Panc1 (cell line): ENCODE measurements at places on chromosomes 3 and 15. TPM values are rescaled to one million over a fixed set of nuclear protein-coding genes. Genes with fewer than 3 reads are reported as not detected.
A peak's percentile ranks its signal among the peaks of the same experiment; 100 is the strongest.

DNA sequence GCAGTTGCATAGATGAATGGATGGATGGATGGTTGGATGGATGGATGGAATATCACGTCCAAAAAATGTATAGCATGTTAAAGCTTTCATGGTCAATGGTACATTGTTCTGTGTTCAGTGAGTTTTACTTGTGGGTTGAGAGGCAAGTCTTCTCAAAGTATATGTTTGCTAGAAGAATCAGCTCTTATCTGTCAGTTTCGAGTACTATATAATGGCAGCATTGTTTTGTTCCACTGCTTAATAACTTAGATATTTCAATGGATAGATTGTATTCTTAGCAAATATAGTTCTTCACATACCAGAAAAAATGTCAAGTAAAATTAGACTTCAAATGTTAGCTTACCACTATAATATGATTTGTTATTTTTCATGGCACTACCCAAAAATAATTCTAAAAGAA, 100.9 kb upstream of the CDIN1 start:
- no peak overlapping the region for H3K4me3 ChIP-seq
- no peak for DNase-seq
- no peaks in the 10 kb centered on the region for H3K27me3 ChIP-seq
- no peaks in the 10 kb centered on the region for H3K4me1 ChIP-seq
- no peak overlapping the region for H3K27ac ChIP-seq
- no peaks in the 10 kb centered on the region for H3K36me3 ChIP-seq

DNA sequence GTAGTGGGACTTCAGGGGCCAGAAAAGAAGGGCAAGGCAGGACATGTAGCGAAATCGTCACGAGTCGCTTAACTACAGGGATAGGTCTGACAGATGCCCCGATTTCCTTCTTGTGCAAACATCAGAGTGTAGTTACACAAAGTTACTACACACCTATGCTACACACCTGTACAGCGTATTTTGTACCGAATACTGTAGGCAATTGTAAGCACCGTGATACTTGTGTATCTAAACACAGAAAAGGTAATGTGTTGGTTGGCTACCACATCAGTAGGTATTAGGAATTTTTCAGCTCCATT, 515 bp upstream of the MTHFS start:
- peaks cover 31% of the 10 kb centered on the region for H3K4me1 ChIP-seq
- no peak for DNase-seq
- no peaks in the 10 kb centered on the region; the same call in 1 of the 2 replicates for H3K36me3 ChIP-seq
- no peaks in the 10 kb centered on the region for H3K27me3 ChIP-seq
- H3K4me3 ChIP-seq = peak overlapping the region; percentile 70

- peak overlapping the region; percentile 63 for H3K27ac ChIP-seq
- no peak for DNase-seq
- H3K4me3 ChIP-seq = peak overlapping the region; percentile 79
- H3K27me3 ChIP-seq = no peaks in the 10 kb centered on the region
Measured at GRCh38 chr15:51736751-51737521, 519 bp downstream of the LYSMD2 start.

DNA sequence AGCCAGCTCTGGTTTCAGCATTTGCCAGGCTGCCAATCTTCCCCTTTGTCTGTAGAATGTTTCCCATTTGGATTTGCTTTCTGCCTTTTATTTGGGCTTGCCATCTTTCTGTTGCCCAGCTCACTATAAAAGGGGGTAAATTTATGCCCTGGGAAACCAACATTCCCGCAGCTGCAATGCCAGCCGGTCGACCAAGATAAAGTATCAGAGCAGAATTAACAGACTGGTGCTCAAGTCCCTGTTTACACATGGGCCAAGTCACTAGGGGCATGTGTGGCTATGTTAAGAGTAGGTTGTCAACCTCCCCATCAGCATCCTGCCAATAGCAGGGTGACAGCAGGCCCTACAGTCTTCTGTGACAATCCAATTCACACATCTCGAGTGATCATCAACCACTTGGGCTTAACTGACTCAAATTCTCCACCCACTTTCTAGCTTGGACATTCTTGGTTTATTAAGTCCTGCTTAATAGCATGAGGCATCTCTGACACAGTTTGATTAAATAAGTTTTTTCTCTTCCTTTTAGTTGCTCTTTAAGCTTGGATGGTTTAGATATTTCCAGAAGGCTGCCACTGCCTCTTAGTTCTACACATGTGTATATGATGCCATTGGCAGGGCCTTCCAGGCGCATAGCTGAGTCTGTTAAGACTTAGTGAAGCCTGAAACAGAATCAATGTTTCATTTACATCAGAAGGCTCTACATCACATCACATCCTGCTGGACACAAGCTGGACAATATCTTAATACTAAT, 24.1 kb upstream of the VEPH1 start:
- no peak overlapping the region for H3K4me3 ChIP-seq
- no peak for DNase-seq
- H3K36me3 ChIP-seq = no peaks in the 10 kb centered on the region
- H3K4me1 ChIP-seq = no peaks in the 10 kb centered on the region
- H3K27ac ChIP-seq = no peak overlapping the region
- no peaks in the 10 kb centered on the region for H3K27me3 ChIP-seq

DNA sequence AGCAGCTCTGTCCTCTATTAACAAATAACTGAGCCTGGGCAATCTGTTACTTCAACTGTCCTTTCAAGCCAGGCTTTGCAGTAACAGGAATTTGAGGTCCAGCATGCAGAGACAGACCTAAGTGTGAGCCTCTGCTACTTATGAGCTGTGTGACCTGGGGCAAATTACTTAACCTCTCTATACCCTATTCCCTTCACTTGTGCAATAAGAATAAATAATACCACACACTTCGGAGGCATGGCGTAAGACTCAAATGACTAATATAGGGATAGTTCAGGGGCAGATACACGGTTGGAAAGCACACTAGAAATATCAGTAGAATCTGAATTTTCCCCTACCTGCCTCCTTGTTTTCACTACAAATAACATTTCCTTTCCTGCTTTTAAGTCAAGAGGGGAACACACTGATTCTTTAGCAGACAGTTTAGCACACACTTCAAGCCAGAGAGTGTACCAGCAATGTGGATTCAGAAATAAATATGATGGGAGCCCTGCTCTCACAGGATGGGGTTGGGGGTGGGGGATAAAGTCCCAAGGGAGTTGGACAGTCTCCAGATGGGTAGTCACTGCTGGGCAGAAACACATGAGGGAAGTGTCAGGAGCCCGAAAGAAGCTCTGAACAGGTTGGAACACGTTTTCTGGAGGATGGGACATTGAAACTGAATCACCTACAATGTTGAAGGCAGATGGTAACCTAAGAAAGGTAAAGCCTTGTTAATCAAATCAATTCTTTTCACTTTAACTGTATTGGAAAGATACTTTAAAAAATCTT, 61.8 kb upstream of the RBP1 start:
- no peaks in the 10 kb centered on the region for H3K4me1 ChIP-seq
- no peaks in the 10 kb centered on the region for H3K27me3 ChIP-seq
- H3K27ac ChIP-seq = no peak overlapping the region

DNA sequence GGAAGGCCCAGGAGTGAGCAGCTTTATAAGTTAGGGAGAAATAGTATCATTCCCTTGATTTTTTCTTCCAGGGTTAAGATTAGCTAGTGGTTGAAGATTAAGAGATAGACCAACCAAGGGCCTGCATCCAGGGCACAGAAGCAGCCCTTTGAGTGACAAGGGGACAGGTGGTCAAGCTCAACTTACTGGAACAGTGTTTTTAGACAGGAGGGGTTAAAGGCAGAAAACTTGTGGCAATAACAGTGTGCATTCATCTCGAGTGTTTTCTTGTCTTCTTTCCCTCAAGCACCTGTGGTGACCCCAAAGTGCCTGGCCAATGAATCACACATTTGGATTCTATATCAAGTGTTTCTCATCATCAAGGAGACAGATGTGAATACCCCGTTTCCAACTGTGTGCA, 267.5 kb downstream of the PDCD6IP start:
- H3K27me3 ChIP-seq = no peaks in the 10 kb centered on the region
- H3K4me3 ChIP-seq = no peak overlapping the region
- no peaks in the 10 kb centered on the region for H3K36me3 ChIP-seq
- DNase-seq = no peak
- H3K27ac ChIP-seq = no peak overlapping the region

GRCh38 chr3:57647292-57647940, 45.5 kb downstream of the DENND6A start:
- no peaks in the 10 kb centered on the region for H3K4me1 ChIP-seq
- no peaks in the 10 kb centered on the region for H3K27me3 ChIP-seq
- no peaks in the 10 kb centered on the region; the same call in 1 of the 2 replicates for H3K36me3 ChIP-seq
- H3K27ac ChIP-seq = no peak overlapping the region
- no peak for DNase-seq
- H3K4me3 ChIP-seq = no peak overlapping the region

DNA sequence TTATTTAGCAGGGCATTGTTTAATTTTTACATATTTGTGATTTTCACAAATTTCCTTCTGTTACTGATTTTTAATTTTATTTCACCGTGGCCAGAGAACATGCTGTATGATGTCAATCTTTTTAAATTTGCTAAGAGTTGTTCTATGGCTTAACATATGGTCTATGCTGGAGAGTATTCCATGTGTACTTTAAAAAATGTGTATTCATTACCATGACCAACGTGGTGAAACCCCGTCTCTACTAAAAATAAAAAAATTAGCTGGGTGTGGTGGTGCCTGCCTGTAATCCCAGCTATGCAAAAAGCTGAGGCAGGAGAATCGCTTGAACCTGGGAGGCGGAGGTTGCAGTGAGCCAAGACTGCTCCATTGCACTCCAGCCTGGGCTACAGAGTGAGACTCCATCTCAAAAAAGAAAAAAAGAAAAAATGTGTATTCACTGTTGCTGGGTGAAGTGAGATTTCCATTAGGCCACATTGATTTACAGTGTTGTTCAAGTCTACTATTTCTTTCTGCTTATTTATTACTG, 258.2 kb downstream of the EDEM1 start:
- H3K4me1 ChIP-seq = no peaks in the 10 kb centered on the region
- H3K27ac ChIP-seq = no peak overlapping the region
- no peak overlapping the region for H3K4me3 ChIP-seq
- no peaks in the 10 kb centered on the region for H3K27me3 ChIP-seq

GRCh38 chr15:44729408-44730127, 6.8 kb upstream of the TRIM69 start:
- H3K27ac ChIP-seq = peak overlapping the region; percentile 99
- no peak for DNase-seq
- H3K4me3 ChIP-seq = peak overlapping the region; percentile 91

GRCh38 chr15:75104804-75105557, 81.6 kb downstream of the PPCDC start:
- peak overlapping the region; percentile 36; the same call in 1 of the 2 replicates for H3K27ac ChIP-seq
- H3K36me3 ChIP-seq = no peaks in the 10 kb centered on the region
- peaks cover 6% of the 10 kb centered on the region; the same call in 1 of the 2 replicates for H3K4me1 ChIP-seq
- no peak overlapping the region for H3K4me3 ChIP-seq
- H3K27me3 ChIP-seq = no peaks in the 10 kb centered on the region

DNA sequence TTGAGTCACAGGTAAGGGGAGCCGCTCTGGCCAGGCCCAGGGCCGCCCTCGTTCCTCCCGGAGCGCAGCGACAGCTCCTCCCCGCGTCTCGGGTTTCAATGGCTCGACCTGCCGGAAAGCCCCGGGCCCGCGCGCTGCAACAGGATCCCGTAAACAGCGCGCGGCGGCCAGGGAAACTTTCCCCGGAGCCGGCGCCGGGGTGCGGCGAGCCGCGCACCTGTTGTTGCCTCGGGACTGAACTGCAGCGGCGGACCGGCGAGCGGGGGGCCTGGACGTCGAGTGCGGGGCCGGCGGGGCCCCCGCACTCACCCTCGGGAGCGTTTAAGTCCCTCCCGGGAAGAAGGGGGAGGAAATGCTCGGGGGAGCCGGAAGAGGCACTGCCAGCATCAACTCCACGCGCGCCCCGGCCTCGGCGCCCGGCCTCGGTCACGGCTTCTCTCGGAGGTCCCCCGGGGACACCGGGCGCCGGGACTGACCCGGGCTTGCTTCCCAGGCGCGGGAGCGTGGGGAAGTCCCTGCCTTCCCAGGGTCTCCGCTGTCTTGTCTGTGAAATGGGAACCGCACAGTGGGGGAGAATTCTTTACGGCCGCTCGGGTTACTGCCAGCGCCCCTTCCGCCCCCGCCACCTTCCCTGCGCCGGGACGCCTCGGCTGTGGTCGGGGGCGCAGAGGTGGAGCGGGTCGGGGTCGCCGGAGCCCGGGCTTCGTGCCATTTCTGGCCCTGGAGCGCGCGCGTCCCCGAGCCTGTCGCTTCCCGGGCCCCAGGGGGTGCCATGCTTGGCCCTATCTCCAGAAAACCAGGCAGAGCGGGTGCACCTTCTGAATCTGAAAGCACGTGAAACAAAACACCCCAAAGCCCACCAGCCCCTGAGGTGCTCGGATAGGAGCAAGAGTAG, 7.5 kb upstream of the PGPEP1L start:
- peak overlapping the region; percentile 81 for H3K27ac ChIP-seq
- H3K36me3 ChIP-seq = no peaks in the 10 kb centered on the region
- peak overlapping the region; percentile 65 for H3K4me3 ChIP-seq
- no peaks in the 10 kb centered on the region for H3K27me3 ChIP-seq

DNA sequence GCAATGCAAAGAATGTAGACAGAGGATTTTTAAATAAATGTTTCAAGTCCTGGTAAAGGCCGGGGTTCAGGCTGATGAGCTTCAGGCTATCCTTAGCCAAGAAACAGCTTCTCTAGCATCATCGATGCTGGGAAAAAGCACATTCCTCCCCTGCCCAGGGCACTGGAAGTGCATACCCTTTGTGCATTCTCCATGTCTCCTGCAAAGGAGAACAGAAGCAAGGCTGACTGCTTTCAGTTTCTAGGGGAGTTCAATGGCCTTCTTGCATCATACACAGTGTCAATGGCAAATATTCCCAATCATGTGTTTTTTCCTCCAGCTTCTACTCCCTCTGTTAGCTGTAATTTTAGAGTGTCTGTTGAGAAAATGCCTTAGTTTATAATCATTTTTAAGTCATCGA, 59.9 kb downstream of the GPR176 start:
- no peaks in the 10 kb centered on the region for H3K36me3 ChIP-seq
- H3K27ac ChIP-seq = no peak overlapping the region
- H3K27me3 ChIP-seq = no peaks in the 10 kb centered on the region
- no peaks in the 10 kb centered on the region for H3K4me1 ChIP-seq
- DNase-seq = no peak

- no peaks in the 10 kb centered on the region for H3K36me3 ChIP-seq
- no peak overlapping the region for H3K4me3 ChIP-seq
- H3K27ac ChIP-seq = no peak overlapping the region
- DNase-seq = no peak
- H3K4me1 ChIP-seq = no peaks in the 10 kb centered on the region
Measured at GRCh38 chr3:157999246-157999645, 107.0 kb downstream of the SHOX2 start.

- H3K27ac ChIP-seq = no peak overlapping the region
- H3K27me3 ChIP-seq = no peaks in the 10 kb centered on the region
- peaks cover 2% of the 10 kb centered on the region; the same call in 1 of the 2 replicates for H3K36me3 ChIP-seq
- no peaks in the 10 kb centered on the region for H3K4me1 ChIP-seq
Measured at GRCh38 chr3:31579828-31580227, 47.1 kb downstream of the STT3B start.

GRCh38 chr3:160400702-160401150, 1.3 kb downstream of the SMC4 start:
- peaks cover 34% of the 10 kb centered on the region for H3K36me3 ChIP-seq
- H3K27me3 ChIP-seq = no peaks in the 10 kb centered on the region
- peak overlapping the region; percentile 99 for H3K4me3 ChIP-seq
- DNase-seq = no peak
- peaks cover 25% of the 10 kb centered on the region for H3K4me1 ChIP-seq

- no peaks in the 10 kb centered on the region for H3K4me1 ChIP-seq
- no peaks in the 10 kb centered on the region for H3K36me3 ChIP-seq
- no peak overlapping the region for H3K27ac ChIP-seq
- no peak for DNase-seq
Measured at GRCh38 chr3:10919636-10920035, 72.9 kb upstream of the SLC6A1 start.

Gene TRAIP
- 18.5 TPM for total RNA-seq

Gene ZPLD1
- not detected for total RNA-seq

Gene A4GNT
- not detected for total RNA-seq
